ENCODE measurements at places on chromosomes 5 and 9. TPM values are rescaled to one million over a fixed set of nuclear protein-coding genes. Genes with fewer than 3 reads are reported as not detected.

The CTNND2 gene
- total RNA-seq, result not detected

GRCh38 chr5:52977264-52977897 is 11.8 kb upstream of the ITGA2 start:
- DNase-seq, result no peak

DNA sequence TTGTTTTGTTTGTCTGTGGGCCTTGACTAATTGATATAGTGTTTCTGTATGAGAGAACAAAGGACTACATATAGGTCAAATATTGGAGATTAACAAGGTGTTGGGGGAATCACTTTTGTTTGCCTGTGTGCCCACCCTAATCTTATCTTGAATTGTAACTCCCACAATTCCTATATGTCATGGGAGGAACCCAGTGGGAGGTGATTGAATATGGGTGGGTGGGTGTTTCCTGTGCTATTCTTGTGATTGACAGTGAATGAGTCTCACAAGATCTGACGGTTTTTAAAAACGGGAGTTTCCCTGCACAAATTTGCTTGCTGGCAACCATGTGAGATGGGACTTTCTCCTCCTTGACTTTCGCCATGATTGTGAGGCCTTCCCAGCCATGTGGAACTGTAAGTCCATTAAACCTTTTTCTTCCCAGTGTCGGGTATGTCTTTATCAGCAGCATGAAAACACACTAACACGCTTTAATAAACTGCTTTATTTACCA is 64.9 kb upstream of the HSPB3 start:
- no peak for DNase-seq

- no peak for DNase-seq
Measured at GRCh38 chr5:96930058-96930457, 5.8 kb upstream of the LNPEP start.

DNA sequence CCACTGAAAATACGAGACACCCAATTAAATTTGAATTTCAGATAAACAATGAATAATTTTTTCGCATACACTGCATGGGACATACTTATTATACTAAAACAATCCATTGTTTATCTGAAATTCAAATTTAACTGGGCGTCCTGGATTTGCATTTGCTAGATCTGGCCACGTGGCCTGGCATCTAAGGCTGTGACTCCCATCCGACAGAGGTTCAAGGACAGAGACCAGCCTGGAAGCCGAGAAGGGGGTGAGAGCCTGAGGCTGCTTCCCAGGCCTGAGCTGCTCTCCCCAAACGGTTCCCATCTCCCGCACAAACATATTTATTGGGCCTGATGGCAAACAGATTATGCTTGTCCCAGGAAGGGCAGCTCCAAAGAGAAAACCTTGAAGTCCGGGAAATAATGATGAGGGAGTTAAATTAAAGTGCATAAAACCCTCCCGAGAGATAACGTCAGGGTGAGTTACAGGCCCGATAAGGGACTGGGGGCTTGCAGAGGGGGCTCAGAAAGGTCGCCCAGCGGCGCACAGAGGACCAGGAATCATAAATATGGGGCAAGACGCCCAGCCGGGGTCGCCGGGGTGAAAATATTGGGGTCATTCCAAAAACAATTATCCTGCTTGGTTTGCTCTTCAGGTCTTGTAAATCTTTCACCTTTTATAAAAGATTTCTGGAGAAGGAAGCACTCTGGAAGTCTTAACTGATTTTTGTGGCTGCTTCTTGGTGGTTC is 163.7 kb downstream of the GAPVD1 start:
- no peak for DNase-seq

Measured in glomerular endothelial cell (primary cell).